ENCODE measurements at places on chromosomes 6 and 20. TPM values are rescaled to one million over a fixed set of nuclear protein-coding genes. Genes with fewer than 3 reads are reported as not detected.

DNA sequence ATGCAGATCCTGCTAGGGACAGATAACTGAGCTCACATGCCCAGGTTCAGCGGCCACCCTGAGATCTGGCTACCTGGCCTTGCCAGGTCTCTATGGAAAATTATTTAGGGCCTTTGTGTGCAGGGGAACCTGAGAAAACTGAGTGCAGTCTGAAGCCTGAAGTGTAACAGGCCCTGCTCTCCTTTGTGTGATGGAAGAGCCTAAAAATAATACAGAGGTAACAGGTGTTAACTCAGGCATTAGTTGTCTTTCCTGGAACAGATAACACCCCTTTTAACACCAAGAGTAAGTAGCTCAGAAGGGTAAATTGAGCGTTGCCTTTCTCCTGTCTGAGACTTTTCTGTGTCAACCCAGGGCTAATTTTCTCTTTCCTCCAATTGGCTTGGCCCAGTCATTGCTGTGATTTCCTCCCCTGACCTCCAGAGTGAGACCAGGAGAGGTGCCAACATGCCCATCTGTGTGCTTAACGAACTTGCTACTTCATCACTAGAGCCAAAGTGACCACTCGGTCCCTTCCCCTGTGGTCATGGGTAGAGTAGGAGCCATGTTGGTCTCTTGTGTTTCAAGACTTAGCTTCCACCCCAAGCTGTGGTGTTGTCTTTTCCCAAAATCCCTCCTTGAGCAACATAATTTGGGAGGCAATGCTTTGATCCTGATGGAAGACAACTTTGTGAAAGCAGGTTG, 304.4 kb upstream of the JAG1 start:
- DNase-seq = no peak

DNA sequence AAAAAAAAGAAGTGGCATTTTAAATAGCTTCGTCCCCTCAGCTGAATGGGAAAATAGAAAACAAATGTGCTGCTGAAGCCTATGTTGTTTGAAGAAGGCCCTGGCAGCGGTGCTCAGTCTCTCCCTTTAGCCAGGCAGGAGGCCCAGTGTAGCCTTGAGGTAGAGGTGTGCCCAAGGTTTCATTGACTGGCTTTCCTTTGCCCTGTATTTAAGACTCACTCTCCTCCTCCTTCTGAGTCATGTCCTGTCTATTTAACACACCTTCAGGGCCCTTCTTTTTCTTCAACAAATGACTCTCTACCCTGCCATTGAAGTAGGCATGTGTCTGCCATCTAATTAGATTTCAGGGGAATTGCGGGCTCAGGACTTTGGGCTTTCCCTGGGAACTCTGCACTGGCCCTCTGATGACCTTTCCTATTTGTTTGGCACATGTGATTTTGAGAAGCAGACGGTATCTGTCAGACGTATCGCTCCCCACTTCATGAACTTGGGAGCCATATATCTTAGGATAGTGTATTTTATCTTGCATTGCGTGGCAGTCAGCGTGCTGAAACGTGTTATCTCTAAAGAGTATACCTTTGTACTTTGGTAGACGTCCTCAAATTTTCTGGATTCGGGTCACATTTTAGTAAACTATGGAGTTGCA, 4.3 kb downstream of the TJAP1 start:
- no peak for DNase-seq

DNA sequence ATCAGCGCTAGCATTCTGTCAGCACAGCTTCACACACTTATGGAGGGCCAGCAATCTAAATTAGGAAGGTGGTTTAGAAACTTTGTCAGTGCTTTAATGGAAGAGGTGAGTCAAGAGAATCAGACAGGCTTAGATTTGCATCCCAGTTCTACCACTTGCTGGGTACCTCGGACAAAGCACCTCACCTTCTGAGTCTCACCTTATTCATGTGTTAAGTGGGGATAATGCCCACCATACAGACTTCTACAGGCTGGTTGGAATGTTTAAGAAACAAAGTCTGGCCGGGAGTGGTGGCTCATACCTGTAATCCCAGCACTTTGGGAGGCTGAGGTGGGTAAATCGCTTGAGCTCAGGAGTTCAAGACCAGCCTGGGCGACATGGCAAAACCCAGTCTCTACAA, 12.2 kb upstream of the STK35 start:
- no peak for DNase-seq

GRCh38 chr6:3766214-3766613, 14.7 kb upstream of the PXDC1 start:
- DNase-seq = no peak

GRCh38 chr6:137928286-137928685, 61.2 kb downstream of the TNFAIP3 start:
- DNase-seq = no peak

- no peak for DNase-seq
Observed at GRCh38 chr20:8800089-8800488, 268.8 kb upstream of the PLCB4 start.

GRCh38 chr6:42714098-42714761, 8.2 kb downstream of the PRPH2 start:
- no peak for DNase-seq

DNA sequence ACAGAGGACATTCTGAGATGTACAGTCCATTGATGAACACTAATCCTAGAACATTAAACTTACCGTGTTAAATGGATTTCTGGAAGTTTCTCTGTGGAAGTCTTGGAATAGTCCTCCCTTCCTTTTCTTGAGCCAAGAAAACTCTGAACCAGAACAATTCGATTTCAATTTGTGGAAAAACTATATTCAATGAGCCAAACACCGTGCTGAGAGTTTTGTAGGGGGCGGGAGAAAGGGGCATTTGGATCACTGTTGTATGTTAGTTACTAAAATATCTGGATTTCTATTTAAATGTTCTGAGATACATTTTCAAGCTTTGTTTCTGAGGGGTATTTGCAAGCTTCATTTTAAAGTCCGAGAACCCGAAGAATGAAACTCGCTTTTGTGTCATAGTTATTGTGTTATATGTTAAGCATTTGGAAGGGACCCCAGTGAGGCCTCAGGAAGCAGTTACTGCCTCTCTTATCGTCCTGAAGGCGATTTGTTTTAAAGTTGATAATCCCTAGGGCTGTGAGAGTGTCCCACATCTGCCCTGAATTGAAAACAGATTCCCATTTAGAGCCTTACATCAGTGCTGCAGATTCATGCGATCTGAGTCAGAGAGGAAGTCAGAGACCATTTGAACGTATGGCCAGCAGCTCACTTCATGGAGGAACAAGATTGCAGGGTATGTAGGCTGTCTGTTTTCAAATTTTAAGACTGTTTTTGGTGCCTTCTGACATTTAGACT, 70.8 kb upstream of the SASH1 start:
- DNase-seq = no peak

- DNase-seq = no peak
Observed at GRCh38 chr6:39945626-39946025, 11.4 kb upstream of the MOCS1 start.

RNF217 gene
- total RNA-seq = not detected

ADRM1 gene
- 93.6 TPM for total RNA-seq
